ENCODE measurements at places on chromosomes 11 and 22.

- DNase-seq: no peak
Observed at GRCh38 chr11:34988294-34989255, 72.2 kb downstream of the PDHX start.

DNA sequence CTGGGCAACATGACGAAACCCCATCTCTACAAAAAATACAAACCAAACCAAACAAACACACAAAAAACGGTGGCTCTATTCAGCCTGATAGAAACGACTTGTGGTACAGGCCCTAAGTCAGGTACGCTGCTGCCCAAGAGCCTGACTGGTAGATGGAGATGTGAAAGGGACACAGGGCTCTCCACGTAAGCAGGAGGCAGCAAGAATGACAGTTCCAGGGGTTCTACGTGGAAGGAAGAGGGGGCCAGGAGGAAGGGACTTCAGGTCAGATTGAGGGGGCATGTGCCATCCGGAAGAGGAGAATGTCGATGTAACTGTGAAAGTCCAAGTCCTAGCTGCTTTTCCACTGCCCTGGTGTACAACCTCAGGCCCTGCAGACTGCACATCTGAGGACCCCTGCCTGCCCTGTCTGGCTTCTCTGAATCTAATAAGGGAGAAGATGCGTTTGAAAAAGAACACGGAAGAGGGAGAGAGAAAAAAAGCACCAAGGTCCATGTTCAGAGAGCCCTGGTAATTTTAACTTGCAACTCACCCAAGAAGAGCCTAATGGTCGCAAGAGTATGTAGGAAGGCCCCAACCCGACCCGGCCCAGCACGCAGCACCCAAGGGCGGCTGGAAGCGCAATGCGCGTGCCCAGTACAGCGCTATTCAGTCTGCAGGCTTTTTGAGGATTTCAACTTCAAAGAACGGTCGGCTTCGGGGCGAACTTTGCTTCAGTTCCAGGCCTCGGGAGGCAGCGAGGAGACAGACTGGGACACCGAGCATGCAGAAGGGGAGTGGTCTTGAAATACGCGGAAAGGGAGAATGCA is 909 bp upstream of the ZNRD2 start:
- DNase-seq: no peak

DNA sequence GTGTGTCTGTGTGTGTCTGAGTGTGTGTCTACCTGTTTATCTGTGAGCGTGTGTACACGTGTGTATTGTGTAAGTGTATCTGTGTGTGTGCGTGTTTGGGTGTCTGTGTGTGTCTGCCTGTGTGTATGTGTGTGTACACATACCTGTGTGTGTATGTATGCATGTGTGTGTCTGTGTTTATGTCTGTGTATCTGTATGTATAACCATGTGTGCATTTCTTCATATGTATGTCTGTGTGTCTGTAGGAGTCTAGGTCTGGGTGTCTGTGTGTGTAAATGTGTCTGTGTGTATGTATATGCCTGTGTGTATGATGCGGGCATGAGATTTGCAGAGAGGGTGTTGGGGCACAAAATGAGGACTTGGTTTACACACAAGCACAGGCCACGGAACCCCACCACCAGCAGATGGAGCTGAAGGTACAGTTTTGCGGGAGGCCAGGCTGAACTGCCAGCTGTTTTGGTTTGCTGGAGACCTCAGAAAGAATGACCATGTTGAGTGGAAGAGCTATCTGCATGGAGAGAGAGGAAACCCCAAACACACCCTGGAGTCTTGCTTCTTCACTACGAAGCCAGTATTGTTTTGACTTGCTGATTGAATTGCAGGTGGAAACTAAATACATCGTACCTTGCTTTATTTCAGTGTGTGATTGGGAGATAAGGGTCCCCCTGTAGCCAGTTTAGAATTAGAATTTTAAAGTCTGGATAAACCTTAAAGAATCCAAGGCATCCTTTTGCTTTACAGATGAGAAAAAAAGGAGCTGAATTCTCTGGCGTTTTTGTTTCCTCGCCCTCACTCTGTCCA is 497.2 kb downstream of the NTM start:
- no peak for DNase-seq

DNA sequence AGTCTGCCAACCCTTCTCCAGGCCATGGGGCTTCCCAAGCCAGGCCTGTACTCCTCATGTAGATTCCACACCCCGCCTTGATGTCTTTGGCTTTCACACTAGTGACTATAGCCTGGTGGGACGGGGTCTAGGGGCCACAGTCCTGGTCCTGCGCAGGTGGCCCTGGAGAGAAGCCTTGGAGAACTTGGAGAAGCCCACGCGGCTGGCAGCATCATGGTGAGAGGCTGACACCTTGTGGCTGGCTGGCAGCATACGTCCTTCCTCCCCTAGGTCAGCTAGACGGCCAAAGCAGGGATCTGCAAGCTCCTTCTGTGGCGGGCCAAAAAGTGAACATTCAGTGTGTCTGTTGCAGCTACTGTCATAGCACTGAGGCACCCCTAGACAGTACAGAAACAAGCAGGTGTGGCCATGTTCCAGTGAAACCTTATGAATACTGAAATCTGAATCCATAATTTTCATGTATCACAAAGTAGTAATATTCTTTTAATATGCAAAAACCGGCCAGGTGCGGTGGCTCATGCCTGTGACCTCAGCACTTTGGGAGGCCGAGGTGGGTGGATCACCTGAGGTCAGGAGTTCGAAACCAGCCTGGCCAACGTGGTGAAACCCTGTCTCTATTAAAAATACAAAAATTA is 42.0 kb downstream of the FAM83F start:
- DNase-seq: peak; percentile 76

DNA sequence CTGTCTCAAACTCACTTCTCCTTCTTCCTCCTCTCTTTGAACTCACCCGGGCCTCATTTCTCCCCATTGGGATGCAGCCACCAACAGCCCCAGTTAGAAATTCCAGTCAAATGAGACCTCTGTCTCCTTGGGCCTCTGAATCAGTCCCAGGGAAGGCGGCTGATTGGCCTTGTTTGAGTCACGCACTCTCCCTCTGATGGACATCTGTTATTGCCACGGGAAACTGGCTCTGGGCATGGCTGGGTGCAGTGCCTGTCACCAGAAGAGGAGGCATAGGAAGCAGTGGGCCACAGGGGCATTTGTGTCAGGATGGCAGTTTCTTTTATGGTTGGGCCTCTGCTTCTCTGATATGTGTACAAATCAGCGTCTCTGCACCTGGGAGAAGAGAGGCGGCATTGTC is 9.6 kb upstream of the WNT11 start:
- DNase-seq: no peak

GRCh38 chr22:50581950-50582492 is 628 bp downstream of the CHKB start:
- DNase-seq: peak; percentile 72

- no peak for DNase-seq
Observed at GRCh38 chr11:111012491-111012890, 233.0 kb upstream of the POU2AF2 start.

- DNase-seq: no peak
Observed at GRCh38 chr11:117851106-117851505, 25.4 kb downstream of the FXYD6 start.

- DNase-seq: no peak
Observed at GRCh38 chr11:100593291-100593690, 93.8 kb upstream of the ARHGAP42 start.

GRCh38 chr11:67456068-67456705 is 1.0 kb downstream of the CABP4 start:
- no peak for DNase-seq

DNA sequence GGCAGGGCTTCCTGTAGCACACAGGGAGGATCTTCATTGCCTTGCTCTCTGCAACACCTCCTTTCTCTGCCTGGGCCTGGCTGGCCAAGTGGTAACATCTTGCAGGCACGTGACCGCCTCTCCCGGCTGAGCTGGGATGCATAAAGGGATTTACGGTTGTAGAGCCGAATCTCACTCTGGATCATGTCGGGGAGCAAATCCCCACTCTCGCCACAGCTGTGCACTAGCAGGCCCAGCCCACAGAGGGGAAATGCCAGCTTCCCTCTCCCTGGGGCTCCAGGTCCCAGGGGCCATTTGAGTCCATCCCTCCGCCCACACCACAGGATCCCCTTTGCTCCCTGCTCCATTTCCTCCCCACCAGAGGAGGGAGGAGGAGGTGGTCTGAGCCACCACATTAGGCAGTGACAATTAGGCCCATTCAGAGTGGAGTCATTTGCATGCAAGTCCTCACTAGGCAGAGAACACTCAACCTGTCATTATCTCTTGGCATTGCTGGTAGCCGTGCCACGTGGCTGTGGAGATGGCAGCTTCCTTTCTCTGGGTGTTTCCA is 196.7 kb downstream of the DSCAML1 start:
- DNase-seq: no peak

- peak; percentile 48 for DNase-seq
Observed at GRCh38 chr11:205221-206001, 1.8 kb downstream of the BET1L start.

DNA sequence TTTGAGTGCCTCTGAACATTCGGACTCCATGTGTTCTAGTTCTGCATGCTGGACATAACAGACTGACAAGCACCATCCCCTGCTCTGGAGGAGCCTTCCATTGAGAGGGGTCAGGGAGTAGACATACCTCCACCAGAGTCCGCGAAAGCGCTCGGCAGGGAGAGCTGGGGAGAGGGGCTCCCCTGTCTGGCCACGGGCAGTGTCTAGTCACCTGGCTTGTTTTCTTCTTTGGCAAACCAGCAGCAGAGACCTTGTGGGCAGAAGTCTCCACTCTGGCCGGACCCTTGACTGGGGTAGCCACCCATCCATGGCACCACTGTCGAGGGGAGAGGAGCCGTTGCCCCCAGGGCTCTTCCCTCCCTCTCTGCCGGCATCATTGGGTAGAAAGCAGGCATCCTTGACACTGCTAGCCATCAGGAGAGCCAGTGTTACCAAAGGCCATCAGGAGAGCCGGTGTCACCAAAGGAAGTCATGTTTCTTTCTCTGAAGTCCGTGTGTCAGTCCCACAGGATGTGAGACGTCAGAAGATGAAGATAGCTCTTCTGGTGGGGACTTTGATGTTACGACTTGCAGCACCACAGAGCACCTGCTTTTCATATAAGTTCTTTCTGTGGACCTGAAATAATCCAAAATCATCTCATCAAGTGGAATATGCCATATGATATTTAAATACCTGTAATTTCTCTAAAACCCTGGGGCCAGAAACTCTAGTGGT is 305.6 kb downstream of the TBC1D22A start:
- DNase-seq: peak; percentile 44

Measured in activated CD8-positive, alpha-beta memory T cell treated with anti-CD3 and anti-CD28 coated beads, Interleukin-2, amount 50 U/mL, for 48 hours (primary cell).